8988T (cell line): ENCODE measurements at places on chromosomes 13 and 19.

DNA sequence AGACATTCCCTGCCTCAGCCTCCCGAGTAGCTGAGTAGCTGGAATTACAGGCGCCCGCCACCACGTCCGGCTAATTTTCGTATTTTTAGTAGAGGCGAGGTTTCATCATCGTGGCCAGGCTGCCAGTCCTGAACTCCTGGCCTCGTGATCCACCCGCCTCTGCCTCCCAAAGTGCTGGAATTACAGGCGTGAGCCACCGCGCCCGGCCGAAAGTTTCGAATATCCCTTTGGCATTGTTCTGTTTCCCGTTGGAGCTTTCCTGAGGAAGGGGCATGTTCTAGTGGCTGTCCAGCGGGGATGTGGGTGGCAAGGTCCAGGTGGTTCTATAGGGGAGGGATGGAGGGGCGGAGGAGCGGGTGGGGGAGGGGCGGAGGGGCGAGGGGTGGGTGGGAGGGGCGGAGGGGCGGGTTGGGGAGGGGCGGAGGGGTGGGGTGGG lies 2.1 kb upstream of the BSG start:
- DNase-seq = no peak

DNA sequence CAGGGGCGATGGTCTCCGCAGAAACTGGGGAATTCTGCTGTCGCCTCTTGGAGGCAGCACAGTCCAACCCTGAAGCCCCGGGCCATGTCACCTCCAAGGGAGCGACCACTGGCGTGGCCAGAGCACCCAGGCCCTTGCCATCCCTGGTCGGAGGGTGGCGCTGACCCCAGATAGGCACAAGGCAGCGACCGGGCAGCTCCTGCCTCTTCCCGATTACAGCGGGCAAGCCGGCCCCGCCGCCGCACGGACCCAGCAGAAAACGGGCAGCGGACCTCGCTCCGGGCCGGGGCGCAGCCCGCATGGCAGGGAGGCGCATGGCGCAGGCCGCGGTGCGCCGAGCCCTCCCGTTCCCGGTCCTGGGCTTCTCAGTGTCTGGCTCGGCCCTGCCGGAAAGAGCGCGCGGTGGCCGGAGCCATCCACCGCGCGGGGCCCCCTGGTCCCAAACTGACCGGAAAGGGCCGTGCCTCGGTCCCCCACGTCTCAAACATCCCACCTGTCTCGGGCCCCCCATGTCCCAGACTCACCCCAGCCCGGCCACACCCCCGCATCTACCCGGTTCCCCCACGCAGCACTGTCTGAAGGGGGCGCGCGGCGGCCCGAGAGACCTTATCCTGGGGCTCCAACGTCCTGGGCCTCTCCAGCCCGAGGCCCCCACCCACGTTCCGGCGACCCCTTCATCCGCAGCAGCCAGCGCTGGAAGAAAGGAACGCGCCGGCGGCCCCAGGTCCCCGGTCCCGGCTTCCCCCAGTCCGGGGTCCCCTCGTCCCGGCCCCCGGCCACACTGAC lies 727 bp downstream of the CERS1 start:
- peak; percentile 98 for DNase-seq

DNA sequence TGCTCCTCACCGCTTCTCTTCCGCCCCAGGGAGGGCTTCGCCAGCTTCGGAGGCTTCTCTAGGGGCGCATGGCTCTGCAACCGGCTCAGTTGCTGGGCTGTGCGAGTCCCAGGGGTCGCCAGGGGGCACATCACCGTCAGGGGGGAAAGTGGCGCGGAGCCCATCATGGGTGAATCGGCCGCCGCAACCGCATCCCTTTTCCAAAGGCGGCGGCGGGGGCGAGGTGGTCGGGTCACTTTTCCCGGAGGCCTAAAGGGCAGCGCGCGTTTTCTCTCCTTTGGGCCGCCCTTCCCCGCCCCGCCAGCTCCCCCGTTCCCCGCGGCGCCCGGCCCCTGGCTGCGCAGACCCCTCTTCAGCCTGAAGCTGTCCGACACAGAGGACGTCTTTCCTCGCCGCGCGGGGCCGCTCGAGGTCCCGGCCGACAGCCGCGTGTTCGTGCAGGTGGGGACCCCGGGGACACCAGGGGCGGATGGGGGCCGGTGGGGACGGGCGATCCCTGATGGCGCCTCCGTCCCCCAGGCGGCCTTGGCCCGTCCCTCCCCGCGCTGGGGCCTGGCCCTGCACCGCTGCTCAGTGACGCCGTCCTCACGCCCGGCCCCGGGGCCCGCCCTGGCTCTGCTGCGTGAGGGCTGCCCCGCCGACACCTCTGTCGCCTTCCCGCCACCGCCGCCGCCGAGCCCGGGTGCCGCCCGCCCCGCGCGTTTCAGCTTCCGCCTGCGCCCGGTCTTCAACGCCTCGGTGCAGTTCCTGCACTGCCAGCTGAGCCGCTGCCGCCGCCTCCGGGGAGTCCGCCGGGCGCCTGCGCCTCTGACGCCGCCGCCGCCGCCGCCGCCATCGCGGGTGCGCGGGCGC lies 1.7 kb downstream of the TGFBR3L start:
- DNase-seq = peak; percentile 54

- DNase-seq = peak; percentile 85
These were observed 17.2 kb downstream of the CRTC1 start for GRCh38 chr19:18700501-18701249.

DNA sequence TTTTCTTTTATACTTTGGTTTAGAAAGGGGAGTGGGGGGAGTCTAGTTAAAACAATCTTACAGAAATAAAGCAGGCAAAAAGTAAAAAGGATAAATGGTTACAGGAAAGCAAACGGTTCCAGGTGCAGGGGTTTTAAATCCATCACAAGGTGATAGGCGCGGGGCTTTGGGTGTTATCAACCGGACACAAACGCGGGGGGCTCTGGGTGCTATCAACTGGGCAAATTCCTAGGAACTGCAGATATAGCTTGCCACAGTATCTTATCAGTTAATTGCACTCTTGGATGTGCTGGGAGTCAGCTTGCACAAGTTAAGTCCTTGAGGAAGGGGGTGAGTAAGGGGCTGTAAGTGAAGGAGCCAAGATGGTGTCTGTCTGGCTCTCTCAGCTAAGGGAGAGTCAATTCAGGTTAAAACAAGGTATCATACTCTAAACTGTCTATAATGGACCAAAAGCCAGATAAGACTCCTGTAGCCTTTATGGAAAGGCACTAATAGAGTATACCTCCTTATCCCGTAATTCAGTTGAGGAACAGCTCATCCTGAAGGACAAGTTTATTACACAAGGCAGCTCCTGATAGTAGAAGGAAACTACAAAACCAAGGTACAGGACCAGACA lies 32.6 kb upstream of the ZSCAN5A start:
- DNase-seq = no peak

DNA sequence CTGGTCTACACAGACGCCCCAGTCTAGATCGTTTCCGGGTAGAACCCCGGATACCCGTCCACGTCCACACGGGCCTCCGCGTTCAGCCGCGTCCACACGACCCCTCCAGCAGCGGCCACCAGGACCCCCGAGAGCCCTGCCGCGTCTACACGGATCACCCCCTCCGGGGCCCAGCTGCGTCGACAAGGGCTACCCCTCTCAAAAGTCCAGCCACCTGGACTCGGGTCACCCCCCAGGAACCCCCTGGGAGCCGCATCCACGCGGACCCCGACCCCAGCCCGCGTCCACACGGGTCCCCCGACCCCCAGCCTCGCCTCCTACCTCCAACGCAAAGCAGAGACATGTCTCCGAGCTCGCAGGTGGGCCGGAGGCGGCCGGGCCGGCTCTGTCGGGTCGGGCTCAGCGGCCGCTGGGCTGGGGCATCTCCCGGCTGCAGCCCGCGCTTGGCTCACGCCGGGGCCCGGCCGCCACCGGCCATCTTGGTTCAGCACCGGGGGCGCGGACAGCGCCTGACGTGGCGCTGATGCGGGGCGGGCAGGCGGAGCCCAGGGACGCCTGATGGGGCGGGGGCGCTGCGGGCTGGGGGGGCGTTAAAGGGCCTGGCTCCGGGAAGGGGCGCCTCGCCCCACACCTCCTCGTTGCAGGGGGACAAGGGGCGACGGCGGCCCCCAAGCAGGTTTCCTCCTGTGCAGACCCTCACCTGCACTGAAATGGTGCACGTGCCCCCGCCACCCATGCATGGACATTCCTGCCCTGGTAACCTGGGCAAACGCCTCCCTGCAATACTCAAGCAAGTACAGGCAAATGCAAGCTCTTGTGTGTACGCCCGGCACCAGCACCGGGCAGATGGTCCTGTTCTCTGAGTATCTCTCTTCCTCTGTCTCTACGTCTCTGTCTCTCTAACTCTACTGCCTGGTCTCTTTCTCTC lies at the start of gene UNC13A:
UNC13A (minus strand) TSS at position 498 of the 928 bp plus-strand sequence; CDS start at position 343, 155 bp downstream.
- DNase-seq = peak; percentile 83

DNA sequence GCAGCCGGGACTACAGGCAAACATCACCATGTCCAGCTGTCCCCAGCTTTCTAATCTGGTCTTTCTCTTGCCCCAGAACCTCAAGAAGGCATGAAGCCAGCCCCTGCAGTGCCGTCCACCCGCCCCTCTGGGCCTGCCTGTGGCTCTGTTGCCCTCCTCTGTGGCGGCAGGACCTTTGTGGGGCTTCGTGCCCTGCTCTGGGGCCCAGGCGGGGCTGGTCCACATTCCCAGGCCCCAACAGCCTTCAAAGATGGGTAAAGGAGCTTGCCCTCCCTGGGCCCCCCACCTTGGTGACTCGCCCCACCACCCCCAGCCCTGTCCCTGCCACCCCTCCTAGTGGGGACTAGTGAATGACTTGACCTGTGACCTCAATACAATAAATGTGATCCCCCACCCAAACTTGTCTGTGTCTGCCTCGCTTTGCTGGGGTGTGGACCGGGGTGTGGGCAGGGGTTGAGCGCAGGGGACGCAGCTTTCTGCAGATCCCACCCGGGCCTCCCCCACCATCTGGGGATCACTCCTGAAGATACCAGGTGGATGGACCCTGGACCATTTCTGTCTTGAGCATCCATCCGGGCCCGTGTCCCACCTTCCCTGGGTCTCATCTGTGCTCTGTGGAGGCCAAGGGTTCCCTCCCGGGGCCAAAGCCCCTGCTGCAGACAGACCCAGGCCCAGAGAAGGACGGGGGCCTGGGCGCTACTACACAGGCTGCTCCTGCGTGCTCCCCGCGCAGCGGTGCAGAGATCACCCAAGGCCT lies 15.3 kb downstream of the PRKCSH start:
- DNase-seq = no peak

DNA sequence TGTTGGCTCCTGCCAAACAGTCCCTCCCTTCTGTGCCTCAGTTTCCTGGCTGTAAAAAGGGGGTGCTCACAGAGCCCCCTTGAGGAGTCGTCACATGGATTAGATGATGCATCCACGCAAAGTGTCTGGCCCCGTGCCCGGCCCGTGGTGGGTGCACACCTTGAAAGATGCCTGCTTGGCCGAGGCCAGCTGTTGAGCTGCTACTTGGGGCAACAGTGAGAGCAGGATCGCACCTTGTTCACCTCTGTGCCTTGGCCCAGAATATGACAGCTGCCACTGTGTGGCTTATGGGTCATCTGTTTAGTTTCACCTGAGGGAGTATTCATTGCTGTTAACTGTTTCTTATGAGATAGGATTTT lies 17.7 kb downstream of the CRTC1 start:
- DNase-seq = no peak

GRCh38 chr19:1651568-1652291 lies 685 bp downstream of the TCF3 start:
- no peak for DNase-seq

- DNase-seq = no peak
These were observed 23.5 kb downstream of the ZNF180 start for GRCh38 chr19:44476559-44477408.

GRCh38 chr13:73168226-73168952 lies 109.6 kb downstream of the KLF5 start:
- no peak for DNase-seq

- DNase-seq = no peak
These were observed 23.0 kb downstream of the LCP1 start for GRCh38 chr13:46158983-46159382.

DNA sequence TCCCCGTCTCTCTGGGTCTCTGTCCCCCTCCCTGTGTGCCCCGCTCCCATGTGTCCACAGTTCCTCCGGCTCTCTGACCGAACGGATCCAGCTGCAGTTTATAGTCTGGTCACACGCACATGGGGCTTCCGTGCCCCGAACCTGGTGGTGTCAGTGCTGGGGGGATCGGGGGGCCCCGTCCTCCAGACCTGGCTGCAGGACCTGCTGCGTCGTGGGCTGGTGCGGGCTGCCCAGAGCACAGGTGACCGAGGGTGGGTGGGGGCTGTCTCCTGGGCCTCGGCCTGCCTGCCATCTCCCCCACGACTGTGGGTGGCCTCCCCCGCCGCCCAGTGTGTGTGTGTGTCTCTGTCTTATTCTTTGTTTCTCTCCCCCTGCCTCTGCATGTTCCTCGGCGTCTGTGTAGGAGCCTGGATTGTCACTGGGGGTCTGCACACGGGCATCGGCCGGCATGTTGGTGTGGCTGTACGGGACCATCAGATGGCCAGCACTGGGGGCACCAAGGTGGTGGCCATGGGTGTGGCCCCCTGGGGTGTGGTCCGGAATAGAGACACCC lies 10.3 kb downstream of the TRPM4 start:
- no peak for DNase-seq

- DNase-seq = peak; percentile 61
These were observed at the start of gene CYP2S1 for GRCh38 chr19:41192574-41193429. CYP2S1 (plus strand) TSS chr19:41193219; CDS start chr19:41193265, 46 bp downstream.

DNA sequence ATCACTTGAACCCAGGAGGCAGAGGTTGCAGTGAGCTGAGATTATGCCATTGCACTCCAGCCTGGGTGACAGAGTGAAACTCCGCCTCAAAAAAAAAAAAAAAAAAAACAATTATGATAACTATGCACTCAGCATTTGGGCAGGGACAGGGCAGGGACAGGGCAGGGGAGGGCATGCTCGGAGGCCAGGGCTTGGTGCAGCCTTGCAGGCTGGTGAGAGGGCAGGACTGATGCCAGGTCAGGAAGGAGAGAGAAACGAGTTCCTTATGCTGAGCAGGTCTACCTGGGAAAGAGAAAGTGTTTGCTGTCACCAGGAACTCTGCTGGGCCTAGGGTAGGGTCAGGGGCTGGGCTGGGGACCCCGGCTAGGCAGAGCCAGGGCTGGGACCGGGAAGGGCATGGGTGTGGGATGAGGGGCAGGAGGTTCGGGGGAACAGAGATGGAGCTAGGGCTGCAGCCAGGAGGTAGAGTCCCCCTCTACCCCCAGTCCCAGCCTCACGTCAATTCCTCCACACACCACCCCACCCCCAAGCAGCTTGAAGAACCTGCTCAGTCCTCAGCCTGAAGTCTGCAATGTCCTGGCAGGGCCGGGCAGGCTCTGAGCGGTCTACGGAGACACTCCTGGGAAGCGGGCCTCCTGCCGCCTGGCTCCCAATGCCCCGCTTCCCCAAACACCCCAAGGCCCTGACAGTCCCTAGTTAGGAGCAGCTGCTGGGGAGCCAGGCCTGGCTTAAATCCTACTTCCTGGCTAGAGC lies 2.8 kb downstream of the FXYD3 start:
- no peak for DNase-seq

DNA sequence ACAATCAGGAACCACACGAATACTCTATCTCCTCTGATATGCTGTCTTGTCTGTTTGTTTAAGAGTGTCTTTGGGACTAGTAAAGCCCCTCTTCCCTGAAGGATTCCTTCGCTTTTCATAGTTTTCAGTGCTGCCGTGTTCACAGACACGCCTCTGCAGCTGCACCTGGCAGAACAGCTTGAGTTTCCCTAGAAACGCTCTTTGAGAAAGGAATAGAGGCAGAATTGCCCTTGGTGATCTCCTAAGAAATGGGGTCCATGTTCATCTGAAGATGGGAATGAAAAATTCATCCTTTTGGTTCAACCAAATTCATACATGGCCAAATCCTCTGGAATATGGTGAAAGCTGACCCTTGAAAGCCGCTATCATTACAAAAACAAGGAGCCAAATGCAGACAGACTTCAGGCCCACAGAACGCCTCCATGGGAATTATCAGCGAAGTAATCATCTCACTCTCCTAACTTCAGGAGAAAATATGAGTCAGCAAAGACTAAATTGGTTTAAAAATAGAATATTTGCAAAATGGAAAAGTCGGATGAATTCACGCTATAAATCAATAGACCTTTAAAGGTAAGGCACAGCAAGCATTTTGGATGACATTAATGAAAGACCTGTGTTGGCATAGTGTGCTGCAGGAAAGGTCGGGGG lies 5.5 kb downstream of the SACS start:
- no peak for DNase-seq
